ENCODE measurements at places on chromosomes 7 and 10.

DNA sequence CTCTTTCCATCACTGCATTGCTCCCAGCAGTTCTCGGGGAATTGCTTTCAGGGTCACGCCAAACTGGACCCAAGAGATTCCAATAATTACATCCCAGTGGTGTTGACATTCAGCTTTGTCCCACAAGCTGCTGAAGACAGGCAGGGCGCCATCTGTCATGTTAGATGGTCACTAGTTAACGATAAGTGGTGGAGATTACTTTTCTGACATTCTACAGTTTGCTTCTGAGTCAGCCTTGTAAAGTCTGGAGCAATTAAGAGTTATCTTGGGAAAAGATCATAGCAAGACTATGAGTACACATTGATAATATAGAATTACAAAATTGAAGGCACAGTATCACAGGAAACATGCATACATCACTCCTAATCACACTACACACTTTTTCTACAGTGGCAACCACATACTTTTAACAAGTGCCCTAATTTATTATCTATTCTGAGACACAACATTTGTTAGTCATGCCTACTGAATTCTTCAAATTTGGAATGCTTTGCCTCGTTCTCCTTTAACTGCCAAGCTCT is 41.9 kb downstream of the SEMA3C start:
- no peak for DNase-seq

GRCh38 chr7:89887489-89887888 is 266.8 kb upstream of the STEAP1 start:
- DNase-seq: no peak

DNA sequence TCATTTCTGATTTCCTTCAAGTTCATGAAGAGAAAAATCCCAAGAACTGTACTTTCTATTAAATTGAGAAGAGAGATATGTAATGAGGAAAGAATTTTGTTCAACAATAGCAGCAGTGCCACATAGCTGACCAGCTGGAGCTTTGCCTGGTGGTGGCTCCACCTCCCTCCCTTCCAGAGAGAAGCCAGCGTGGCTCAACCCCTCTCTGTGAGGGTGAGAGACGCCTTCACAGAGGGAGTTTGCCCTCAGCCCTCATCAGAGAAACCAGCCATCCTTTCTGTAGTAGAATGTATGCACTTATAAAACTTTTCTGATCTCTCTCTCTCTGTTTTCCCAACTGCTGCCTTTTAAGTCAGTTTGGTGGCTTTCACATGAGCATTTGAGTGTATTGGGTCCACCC is 20.5 kb upstream of the COL1A2 start:
- no peak for DNase-seq

GRCh38 chr7:95004618-95005247 is 97.3 kb downstream of the PPP1R9A start:
- DNase-seq: no peak

- DNase-seq: peak; percentile 31
Measured at GRCh38 chr7:44534501-44534900, 6.6 kb downstream of the NPC1L1 start.

- DNase-seq: no peak
Measured at GRCh38 chr7:131737746-131738465, 181.5 kb upstream of the PODXL start.

GRCh38 chr7:139799586-139799985 is 21.8 kb upstream of the HIPK2 start:
- no peak for DNase-seq

GRCh38 chr7:1122832-1123501 is 35.1 kb downstream of the GPER1 start:
- DNase-seq: no peak

DNA sequence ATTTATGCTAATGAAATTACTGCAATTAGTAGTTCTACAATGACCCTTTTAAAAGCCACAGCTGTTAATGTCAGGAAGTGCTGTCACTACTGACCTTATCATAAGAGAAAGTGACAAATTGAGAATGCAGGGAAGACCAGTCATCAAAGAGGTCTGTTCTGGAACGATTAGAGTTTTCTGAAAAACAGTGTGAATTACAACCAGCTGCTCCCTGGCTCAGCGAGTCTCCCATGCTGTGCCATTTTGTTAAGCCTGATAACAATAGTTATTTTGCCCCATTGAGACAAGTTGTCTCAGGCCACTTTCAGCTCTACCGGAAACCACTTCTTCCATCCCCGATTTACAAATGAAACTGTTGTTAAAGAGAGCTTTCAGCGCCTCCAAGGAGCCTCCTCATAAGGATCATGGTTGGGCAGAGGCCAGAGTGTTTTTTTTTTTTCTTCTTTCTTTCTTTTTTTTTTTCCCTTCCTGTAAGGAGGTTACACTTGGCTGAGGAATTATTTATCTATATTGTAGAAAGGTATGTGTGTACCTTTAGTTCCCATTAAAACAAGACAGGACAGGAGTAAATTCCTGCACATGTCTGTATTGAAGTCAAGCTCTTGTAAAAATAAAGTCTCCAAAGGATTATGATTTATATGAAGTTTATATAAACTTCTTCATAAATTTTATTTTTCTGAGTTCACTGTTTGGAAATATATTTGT is 173.6 kb downstream of the CDCA7L start:
- no peak for DNase-seq

- DNase-seq: no peak
Measured at GRCh38 chr10:84537447-84537931, 209.1 kb downstream of the CCSER2 start.

DNA sequence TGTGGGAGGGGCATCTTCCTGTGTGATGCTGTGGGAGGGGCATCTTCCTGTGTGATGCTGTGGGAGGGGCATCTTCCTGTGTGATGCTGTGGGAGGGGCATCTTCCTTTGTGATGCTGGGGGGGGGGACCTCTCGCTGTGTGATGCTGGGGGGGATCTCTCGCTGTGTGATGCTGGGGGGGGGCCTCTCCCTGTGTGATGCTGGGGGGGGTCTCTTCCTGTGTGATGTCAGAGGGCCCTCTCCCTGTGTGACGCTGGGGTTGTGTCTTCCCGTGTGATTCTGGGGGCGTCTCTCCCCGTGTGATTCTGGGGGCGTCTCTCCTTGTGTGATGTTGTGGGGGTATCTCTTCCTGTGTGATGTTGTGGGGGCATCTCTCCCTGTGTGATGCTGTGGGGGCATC is 27.9 kb upstream of the DPYSL4 start:
- DNase-seq: no peak

DNA sequence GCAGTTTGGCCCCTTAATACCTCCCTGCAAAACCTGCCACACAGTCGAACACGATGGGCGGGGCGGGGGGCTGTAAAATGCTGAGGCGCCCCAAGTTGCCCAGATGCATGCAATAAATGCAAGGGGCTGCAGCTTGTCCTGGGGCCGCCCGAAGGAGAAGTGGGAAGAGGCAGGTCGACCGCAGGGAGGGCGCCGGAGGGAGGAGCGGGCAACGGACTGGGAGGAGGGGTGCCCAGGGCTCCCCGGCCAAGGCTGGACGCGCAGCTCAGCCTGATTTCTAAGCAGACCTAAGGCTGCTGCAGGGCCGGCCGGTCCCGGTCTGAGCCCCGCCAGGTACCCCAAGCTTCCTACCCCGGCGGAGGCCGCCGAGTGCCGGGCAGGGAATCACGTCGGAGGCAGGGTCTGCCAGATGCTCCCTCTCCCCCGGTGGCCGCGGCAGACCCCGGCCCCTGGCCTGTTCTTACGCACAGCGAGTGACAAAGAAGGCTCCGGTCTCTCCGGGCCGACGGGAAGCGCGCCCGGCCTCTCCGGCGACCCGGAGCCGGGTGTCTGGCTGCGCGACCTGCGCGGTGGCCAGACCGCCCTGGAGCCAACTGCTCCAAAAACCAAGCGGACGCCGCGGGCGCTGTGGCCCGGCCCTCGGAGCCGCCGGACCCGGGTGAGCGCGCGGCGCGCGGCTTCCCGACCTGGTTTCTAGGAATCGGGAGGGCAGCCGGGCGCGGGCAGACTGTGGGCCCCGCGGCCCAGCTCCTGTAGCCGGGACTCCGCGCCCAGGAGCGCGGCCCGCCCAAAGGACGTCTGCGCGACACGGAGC is 744 bp upstream of the EBF3 start:
- DNase-seq: no peak

DNA sequence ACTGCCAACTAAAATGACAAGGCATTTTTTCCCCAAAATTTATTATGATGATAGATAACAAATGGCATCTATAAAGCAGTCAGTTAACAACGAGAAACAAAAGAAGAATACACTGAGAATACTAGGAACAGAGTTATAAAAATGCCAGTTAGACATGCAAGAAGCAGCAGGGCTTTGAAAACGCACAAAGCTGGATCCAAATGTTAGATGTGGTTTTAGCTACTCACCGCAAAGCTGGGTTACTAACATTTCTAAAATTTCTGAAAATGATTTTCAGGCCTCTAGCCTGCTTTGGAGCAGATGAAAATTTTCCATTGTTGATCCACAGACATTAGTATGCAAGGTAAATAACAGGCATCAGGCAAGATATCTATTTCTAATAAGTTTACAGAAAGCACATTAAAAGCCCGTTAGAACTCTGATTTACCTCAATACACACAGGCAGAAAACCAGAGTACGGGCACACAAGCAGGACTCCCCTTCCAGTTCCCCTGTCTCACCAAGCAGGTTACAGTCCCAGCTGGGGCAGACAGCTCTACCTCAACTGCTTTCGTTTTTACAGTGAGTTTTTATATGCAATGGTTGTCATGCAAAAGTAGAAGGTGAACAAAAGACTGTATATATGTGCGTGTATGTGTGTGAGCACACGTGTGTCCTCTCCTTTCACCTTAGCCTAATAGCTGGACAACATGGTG is 37.9 kb downstream of the GLI3 start:
- DNase-seq: no peak

GRCh38 chr10:31758495-31758894 is 170.1 kb downstream of the ARHGAP12 start:
- DNase-seq: no peak

DNA sequence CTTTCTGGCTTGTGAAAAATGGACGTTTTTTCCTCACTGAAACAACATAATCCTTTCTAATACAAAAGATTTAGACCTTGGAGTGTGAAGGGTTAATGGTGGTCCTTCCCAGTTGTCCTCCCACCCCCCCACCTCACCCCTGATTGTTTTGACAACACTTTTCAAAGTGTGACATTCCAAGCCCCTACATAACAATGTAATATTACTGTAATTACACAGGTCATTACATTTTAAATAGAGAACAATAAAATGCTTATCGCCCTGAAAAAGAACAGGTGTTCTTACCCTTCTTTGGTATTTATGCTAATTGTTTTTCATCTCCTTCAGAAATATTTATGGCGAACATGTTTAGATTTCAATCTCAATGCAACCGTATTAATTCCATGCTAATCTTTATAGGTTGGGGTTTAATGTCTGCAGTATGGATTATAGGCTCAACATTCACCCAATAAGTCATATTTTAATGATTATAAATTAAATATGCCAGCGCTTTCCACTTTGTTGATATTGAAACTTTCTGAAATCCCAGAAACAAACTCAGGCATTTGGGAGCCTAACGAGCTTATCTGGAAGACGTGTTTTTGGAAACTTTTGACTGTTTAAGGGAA is 5.0 kb downstream of the TCF7L2 start:
- DNase-seq: no peak

GRCh38 chr10:80277016-80277415 is 12.4 kb downstream of the MAT1A start:
- no peak for DNase-seq

DNA sequence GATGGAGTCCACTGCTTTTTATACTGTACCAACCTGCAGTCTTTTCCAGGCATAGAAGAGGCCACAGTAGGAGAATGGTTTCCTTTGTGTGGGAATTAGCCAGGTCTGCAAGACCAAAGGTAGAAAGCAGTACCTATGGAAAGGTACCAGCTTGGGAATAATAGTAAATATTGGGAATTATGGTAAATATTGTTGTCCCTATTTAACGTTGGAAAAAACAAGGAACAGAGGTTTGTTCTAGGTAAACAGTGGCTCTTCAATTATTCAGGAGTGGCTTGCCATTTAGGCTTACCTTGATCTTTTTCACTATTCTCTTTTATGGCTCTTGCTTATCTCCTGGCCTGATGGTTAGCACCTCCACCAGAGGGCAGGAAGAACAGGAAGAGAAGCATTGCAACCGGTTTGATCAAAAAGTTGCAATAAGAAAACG is 43.9 kb upstream of the GSAP start:
- DNase-seq: no peak

- no peak for DNase-seq
Measured at GRCh38 chr10:115903207-115903606, 369.8 kb downstream of the GFRA1 start.

- peak; percentile 11 for DNase-seq
Measured at GRCh38 chr7:22001345-22002004, 55.8 kb upstream of the CDCA7L start.

DNA sequence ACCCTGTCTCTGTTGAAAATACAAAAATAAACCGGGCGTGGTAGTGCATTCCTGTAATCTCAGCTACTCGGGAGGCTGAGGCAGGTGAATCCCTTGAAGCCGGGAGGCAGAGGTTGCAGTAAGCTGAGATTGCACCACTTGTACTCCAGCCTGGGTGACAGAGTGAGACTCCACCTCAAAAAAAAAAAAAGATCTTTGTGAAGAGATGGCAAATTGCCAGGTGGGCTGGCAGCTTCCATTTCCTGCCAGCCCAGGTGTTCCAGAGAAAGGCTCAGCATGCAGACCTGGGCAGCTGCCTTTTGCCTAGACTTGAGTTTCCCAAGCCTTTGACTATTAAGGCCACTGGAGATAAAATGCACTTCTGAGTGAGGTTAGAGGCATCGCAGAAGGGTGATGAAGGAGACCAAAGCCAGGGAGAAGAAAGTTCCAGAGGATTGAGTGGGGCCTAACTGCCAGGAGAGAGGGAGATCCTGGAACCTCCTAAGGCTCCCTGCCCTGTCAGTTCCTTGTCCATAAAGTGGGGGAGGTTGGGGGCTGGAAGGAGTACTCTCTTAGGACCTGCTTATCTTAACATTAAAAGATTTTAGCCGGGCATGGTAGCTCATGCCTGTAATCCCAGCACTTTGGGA is 10.0 kb upstream of the DDIT4 start:
- no peak for DNase-seq

- no peak for DNase-seq
Measured at GRCh38 chr10:53403688-53404087, 631.1 kb upstream of the MBL2 start.
